Esophagus (tissue), 2 donors: ENCODE measurements at places on chromosomes 1 and 21. TPM values are rescaled to one million over a fixed set of nuclear protein-coding genes. Genes with fewer than 3 reads are reported as not detected.

The JTB gene
- polyA plus RNA-seq = 79.1 TPM

The STPG1 gene
- 8.8 TPM for polyA plus RNA-seq

The MCOLN2 gene
- polyA plus RNA-seq = 0.79 TPM

The BRINP3 gene
- polyA plus RNA-seq = 0.11 TPM

The RUNX3 gene
- polyA plus RNA-seq = 0.77 TPM

The PIAS3 gene
- polyA plus RNA-seq = 43.6 TPM
